ENCODE measurements at places on chromosomes 6 and 20.

- DNase-seq, result no peak
Observed at GRCh38 chr20:32249030-32249738, 28.3 kb upstream of the KIF3B start.

DNA sequence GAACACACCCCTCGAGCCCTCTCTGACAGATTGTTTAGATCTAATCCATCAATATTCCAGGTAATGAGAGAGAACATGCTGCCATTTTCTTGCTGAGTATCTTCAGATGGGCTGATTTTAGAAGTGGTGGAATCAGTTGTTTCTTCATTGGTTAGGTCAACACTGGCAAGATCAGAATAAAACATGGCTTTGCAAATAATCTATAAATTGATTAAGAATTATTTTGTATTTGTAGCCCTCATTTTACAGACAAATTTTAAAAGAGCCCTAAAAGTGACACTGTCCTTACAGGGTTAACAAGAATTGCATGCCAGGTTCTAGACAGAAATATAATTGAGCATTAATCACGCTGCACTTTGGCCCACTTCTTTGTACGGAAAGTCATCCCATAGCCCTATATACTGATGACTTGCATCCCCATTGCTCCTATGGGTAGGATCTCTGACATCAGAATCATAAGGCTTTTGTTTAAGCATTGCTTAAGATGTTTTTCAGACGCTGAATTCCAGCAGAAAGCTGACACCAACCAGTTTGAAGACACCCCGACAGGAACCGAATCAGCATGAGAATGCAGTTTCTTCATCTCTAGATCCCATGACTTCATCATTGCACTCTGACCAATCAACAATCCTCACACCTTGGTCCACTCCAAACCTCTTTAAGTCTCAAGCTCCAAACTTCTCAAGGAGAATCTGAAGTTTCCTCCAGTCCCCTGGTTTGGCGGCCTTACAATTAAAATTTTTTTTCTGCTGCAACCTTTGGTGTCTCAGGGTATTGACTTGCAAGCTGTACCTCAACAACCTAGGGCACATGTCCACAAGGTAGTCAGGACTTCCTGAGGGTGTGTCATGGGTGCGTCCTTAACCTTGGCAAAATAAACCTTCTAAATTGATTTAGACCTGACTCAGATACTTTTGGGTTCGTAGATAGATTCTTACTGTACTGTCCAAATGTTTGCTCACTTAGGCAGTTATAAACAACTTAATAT, 7.8 kb downstream of the TDP2 start:
- DNase-seq, result no peak

DNA sequence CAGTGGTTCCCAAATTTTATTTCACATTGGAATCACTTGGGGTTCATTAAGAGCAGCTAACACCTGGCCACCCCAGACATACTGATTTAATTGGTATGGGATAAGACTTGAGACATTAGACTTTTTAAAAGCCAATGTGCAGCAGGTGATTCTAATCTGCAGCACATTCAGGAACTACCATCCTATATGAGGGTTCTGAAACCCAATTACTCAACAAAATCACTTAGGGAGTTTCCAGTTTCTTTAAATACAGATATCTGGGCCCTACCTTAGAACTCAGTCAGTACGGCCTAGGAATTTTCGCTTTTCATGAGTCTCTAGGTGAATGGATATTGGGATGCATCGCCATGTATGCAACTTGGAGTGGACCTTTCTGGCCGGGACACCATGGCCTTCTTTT, 24.0 kb upstream of the L3MBTL3 start:
- DNase-seq, result no peak

DNA sequence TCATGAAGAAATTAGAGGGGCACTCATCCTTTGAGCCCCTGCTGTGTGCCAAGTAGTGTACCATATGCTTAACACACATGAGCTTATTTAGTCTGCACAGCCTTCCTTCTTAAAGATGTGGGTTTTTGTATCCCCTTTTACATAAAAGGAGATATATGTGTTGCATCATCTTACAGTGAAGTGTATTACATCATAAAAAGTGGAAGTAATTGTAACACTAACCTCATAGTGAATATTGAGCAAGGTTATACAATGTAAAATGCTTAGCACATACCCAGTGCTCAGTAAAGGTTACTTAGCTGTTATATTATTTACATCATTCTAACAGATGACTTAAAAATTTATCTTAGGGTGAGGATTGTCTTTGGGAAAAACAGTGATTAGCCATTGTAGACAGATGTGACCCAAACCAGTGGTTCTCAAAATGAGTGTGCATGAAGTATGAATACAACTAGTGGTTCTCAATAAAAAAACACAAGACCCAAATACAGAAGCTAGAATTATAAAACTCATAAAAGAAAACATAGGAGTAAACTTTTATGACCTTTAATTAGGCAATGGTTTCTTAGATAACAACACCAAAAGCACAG, 3.8 kb upstream of the PIGU start:
- no peak for DNase-seq

- DNase-seq, result peak; percentile 55
Observed at GRCh38 chr6:166333172-166333995, 9.0 kb downstream of the SFT2D1 start.

DNA sequence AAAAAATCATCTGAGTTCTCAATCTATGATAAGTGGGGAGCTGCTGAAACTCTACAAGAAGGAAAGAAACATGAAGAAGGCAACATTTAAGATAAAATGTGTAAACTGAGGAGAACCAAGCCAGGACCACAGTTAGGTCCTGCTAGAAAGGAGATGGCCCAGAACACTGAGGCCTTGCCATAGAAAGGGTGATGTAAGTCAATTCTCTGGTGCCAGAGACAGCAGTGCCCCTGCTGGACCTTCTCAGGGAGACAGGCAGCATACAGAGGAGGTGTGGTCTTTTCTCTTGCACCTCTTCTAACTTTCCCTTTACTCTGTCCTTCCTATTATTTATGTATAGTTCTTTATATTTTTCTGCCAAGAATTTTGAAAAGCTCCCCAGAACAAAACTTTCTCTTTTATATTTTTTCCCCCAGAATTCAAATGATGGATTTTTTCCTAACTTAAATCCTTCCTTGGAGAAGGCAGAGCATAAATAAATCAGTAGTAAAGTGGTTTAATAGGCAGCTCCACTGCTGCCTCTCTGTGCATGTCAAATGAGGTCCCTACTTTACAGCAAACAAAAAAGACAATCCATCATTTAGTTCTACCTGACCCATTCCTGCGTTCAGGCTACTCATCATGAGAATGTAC, 9.0 kb downstream of the UQCC2 start:
- DNase-seq, result no peak

DNA sequence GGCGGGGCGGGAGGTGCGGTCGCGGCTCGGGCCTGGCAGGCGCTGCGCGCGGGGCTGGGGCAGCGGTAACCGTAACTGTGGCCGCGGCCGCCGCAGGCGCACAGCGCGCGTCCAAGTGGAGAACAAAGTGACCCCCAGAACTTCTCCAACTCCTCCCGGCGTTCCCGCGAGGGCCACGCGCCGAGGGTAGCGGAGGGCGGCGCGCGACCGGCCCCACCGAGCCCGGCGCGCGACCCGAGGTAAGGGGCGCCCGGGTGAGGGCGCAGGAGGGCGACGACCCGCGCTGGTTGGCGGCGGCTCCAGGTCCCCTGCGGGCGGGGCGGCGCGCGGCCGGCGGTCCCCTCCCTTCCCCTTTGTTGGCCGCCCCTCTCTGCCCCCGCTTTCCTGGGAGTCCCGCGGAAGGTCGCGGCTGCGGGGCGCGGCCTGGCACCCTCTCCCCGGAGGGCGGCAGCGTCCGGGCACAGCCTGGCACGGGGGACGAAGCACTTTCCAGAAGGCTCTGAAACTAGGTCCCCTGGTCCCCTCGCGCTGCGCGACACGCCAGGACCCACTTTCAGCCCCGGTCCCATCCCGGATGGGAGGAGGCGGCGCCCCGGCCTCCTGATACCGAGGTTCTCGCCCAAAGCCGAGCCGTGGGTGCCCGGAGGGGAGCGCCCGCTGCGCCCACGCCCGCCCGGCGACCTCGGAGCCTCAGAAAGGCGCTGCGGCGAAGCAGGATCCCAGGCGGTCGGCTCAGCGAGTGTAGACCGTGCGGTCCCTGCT, at the start of gene TIAM2:
Gene TIAM2 (plus strand): TSS at position 62 of the 762 bp plus-strand sequence. CDS start 133,909 bp downstream, outside the sequence.
- DNase-seq, result no peak

DNA sequence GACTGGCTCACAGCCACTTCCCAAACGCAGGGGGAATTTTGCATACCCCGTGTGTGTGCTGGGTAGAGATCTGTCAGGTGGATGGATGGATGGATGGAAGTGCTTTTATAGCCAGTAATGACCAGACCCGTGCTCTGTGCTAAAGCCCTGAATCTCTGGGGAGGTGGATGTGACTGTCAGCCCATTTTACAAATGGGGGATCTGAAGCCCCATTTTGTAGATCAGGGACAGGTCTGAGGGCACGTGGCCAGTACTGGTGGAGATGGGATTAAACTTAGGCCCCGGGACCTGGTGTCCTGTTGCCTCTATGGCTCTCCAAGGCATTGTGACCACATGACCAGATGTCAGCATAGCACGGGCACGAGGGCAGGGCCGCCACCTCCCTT, 38.2 kb upstream of the ZBP1 start:
- DNase-seq, result no peak

DNA sequence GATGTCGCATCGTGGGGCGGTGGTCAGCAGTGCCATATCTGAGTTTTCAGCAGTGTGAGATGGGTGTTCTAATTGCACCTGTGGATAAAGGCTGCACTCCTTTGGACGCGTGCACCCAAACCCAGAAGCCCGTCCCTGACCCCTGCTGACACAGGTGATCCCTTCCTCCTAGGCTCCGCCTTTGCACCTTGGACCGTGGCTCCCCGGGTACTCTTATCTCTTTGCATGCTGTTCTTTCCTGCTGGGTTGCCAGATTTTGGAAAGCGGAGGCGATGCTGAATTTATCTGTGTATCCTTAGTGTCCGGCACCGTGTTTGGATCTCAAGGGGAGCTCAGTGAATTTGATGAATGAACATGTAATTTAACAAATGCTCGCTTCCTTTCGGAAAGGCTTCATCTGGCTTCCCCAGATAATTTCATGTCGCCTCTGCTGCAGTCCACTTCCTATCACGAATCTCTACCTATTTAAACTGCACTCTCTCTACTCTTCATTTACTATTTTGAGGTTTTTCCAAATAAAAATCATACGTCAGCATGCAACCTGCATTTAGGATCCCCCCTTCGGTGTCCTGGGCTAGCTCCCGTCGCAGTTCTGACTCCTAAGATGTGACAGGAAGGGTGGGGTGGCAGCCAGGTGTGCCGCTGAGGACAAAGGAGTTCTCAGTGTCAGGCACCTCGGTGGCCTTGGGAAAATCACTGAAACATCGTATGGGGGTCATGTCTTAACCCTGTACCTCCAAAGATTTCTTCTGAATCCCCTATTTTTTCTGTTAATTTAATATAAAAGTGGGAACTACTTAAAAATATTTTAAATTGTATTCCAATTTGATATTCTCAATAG, 753 bp upstream of the PERP start:
- DNase-seq, result no peak

DNA sequence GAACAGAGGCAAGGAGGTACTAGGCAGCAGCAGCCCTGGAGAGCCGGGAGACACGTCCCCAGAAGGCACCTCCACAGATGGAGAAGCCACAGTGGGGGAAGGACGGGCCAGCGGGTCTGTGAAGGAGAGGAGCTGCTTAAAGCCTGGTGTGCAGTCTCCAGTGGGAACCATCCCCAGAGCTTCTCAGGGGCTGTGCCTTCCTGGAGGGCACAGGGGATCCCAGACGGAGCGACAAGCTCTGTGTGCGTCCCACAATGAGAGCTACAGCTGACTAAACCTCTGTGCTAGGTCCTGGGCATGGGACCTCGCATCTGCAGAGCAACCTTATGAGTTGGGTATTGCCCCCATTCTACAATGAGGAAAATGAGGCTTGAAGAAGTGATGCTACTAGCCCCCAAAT, 50.7 kb downstream of the EZR start:
- DNase-seq, result no peak

DNA sequence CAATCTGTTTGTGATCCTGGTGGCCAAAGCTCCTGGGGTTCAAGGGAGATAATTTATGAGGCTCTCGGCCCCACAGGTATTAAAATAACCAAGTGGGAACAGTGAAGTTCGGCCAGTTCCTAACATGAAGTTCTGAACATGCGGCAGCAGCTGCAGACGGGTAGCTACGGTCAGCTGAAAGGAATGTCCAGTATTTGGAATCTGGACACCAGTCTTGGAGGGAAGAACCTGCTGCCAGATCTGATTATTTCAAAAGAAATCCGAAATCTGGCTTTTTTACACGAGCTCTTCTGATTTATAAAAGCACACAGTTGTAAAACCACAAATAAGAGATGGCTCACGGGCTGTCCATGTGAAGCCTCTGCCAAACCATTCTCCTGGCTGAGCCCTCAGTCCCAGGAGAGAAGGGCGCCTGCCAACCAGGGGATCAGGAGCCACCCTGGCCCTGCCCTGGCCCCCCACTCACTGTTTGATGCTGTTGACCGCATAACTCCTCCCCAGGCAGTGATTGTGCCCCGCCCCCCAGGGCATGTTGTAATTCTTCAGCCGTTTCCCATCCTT, 28.2 kb upstream of the KCNB1 start:
- no peak for DNase-seq

GRCh38 chr6:33571637-33572316, 8.3 kb downstream of the BAK1 start:
- DNase-seq, result no peak

GRCh38 chr6:7249946-7250643, 62.9 kb downstream of the SSR1 start:
- no peak for DNase-seq

GRCh38 chr20:1808101-1808500, 87.1 kb upstream of the SIRPA start:
- DNase-seq, result no peak

DNA sequence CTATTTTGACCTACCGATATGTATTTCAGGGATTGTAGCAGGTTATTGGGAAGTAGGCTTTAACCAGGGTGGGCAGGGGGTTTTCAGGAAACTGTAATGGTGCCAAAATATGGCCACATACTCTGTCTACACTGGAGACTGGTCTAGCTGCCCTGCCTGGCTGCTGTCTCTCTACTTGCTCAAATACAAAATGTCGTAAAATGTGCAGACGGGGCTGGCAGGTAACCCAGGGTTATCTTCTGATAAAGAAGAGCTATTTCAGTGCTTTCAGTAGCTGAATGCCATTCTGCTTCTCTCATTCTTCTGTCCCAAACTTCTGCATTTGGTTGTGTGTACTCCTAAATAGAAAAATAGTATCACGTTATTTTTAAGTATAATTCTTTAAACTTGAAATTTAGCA, 616.2 kb downstream of the EPM2A start:
- no peak for DNase-seq

DNA sequence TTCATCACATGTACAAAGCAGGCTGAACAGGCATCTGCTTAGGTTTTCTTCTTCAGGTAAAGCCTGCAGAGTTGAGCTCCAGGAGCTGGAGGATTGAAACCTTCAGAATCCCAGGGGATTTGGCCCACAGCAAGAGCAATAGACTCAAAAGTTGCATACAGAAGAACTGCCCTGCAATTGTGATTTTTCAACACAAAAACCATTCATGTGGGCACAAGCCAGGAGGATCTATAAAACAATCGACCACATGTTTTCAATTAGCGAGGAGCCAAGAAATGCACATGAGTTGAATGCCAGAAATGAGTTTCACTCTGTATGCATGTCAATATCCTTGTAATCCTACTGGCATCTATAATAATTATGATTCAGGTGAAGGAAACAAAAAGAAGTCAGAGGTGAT, 576.4 kb downstream of the HDGFL1 start:
- DNase-seq, result no peak
